T-helper 2 cell treated with Interferon-gamma antibody and Interleukin-4, amounts not matched to agents 5 μg/mL and 100 μg/mL, for 36 hours (primary cell): ENCODE measurements at places on chromosomes 11 and 22.

- H3K4me3 ChIP-seq = peak overlapping the region; percentile 83
- H3K4me1 ChIP-seq = peaks cover 17% of the 10 kb centered on the region
- H3K36me3 ChIP-seq = no peaks in the 10 kb centered on the region
- peaks cover 52% of the 10 kb centered on the region for H3K27me3 ChIP-seq
- H3K27ac ChIP-seq = no peak overlapping the region
These were observed 428 bp upstream of the FEZ1 start for GRCh38 chr11:125496529-125496857.

- H3K27me3 ChIP-seq = peaks cover 2% of the 10 kb centered on the region
- peaks cover 28% of the 10 kb centered on the region for H3K36me3 ChIP-seq
- peak; percentile 60 for DNase-seq
- H3K4me3 ChIP-seq = peak overlapping the region; percentile 92
- H3K4me1 ChIP-seq = peaks cover 22% of the 10 kb centered on the region
These were observed 714 bp downstream of the SDF2L1 start for GRCh38 chr22:21642584-21643448.

- peaks cover 1% of the 10 kb centered on the region for H3K36me3 ChIP-seq
- H3K27me3 ChIP-seq = peaks cover 46% of the 10 kb centered on the region
- H3K27ac ChIP-seq = no peak overlapping the region
- DNase-seq = no peak
- no peak overlapping the region for H3K4me3 ChIP-seq
These were observed 22.8 kb upstream of the ACCSL start for GRCh38 chr11:44024977-44025376.

GRCh38 chr11:16114978-16115871, 241.1 kb downstream of the SOX6 start:
- no peak overlapping the region for H3K4me3 ChIP-seq
- no peaks in the 10 kb centered on the region for H3K36me3 ChIP-seq
- no peak overlapping the region for H3K27ac ChIP-seq
- no peaks in the 10 kb centered on the region for H3K27me3 ChIP-seq

DNA sequence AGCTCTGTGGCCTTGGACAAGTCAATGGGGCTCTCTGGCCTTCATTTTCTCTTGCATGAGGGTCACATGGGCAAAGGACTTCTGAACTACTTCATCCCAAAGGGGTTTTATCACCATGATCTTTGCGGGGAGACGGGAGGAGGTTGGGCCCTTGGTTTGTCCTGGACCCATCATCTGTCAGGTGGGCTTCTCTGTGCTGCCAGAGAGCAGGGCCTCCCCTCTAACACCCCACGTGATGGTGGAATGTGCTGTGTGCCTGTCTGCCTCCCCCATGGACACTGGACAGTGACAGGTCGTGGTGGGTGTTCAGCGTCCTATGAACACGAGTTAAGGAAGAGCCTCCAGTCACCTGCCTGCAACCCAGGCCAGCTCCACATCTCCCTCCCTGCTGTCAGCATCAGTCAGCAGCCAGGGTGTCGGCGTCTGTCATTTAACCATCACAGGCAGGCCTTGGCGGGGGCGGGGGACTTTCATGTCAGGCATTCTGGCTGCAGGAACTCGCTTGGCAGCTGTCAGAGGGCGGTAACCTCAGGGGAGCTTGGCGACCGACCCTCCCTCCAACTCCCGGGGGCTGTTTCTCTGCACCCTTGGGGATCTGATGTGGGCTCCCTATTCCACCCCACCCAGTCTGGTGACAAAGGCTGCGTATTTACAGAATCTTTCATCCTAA, 2.6 kb upstream of the SUN2 start:
- peaks cover 29% of the 10 kb centered on the region for H3K4me1 ChIP-seq
- DNase-seq = peak; percentile 78
- H3K27me3 ChIP-seq = no peaks in the 10 kb centered on the region
- H3K4me3 ChIP-seq = peak overlapping the region; percentile 96
- peak overlapping the region; percentile 82 for H3K27ac ChIP-seq

DNA sequence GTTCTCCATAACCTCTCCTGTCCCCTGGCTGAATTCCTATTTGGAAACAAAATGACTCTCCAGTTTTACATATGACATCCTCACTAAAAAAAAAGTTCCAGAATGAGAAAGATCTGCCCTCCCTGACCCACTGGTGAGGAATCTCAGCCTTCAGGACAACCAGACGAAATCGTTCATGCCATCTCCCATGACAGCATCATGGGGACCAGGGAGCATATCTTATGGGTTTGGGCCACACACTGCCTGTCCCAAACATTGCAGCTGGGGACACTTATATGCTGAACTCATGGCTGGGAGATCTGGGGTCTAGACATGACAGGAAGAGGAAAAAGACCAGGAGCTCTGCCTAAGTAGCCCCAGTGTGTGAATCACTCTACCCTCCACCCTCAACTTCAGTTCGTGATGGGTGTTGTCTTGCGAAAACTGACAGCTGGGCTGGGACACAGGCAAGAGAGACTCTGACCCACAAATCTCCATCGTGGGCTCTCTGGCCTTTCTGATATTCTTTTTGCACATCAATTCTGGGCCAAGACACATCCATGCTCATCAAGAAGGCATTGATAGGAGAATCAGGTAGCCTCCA, 102.0 kb downstream of the ZNF280B start:
- H3K27me3 ChIP-seq = peaks cover 19% of the 10 kb centered on the region
- no peak for DNase-seq
- no peaks in the 10 kb centered on the region for H3K36me3 ChIP-seq
- no peak overlapping the region for H3K27ac ChIP-seq

DNA sequence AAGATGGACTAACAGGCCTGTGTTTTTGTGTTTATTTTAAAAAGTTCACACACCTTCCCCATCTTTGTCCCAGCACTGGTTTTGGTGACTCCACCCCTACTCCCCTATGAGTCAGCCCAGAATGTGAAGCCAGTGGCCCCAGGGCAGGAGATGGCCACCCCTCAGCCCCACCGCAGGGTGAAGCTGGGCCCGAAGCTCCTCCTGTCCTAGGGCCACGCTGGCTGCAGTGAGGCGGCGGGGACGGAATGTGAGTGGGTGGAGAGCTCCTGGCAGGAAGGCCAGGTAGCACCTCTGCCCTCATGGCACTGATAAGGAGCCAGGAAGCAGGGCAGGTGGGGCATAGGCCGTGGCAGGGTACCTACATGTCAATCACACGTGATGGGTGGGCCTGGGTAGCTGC, 39.9 kb downstream of the SGSM3 start:
- no peaks in the 10 kb centered on the region for H3K27me3 ChIP-seq
- H3K4me3 ChIP-seq = no peak overlapping the region
- H3K36me3 ChIP-seq = peaks cover 44% of the 10 kb centered on the region
- DNase-seq = no peak
- no peak overlapping the region for H3K27ac ChIP-seq

GRCh38 chr11:68373815-68374501, 61.6 kb downstream of the LRP5 start:
- H3K4me3 ChIP-seq = no peak overlapping the region
- no peaks in the 10 kb centered on the region for H3K36me3 ChIP-seq
- no peak for DNase-seq
- H3K27ac ChIP-seq = no peak overlapping the region
- peaks cover 2% of the 10 kb centered on the region for H3K27me3 ChIP-seq

GRCh38 chr11:12248330-12248729, 129.0 kb upstream of the PARVA start:
- peaks cover 1% of the 10 kb centered on the region for H3K4me1 ChIP-seq
- H3K27me3 ChIP-seq = no peaks in the 10 kb centered on the region
- H3K27ac ChIP-seq = peak overlapping the region; percentile 10
- H3K36me3 ChIP-seq = peaks cover 20% of the 10 kb centered on the region
- DNase-seq = no peak
- H3K4me3 ChIP-seq = no peak overlapping the region

DNA sequence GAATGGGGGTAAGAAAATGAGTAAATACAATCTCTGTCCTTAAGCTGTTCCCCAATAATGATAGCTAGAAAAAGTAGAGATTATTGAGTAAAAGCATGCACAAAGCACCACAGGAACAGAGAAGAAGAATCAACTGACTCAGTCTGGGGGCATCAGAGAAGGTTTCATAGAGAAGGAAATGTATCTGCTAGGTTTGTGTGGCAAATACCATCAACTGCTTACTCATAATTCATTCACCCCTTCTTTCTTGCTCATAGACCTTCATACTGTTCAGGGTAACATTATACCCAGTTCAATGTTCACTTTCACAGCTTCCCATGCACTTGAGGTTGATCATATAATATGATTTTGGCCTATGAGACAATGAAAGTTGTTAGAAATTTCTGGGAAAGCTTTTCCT, 85.2 kb upstream of the SCUBE2 start:
- H3K4me3 ChIP-seq = no peak overlapping the region
- no peaks in the 10 kb centered on the region for H3K27me3 ChIP-seq
- H3K4me1 ChIP-seq = peaks cover 4% of the 10 kb centered on the region
- DNase-seq = no peak
- no peak overlapping the region for H3K27ac ChIP-seq
- H3K36me3 ChIP-seq = peaks cover 60% of the 10 kb centered on the region

DNA sequence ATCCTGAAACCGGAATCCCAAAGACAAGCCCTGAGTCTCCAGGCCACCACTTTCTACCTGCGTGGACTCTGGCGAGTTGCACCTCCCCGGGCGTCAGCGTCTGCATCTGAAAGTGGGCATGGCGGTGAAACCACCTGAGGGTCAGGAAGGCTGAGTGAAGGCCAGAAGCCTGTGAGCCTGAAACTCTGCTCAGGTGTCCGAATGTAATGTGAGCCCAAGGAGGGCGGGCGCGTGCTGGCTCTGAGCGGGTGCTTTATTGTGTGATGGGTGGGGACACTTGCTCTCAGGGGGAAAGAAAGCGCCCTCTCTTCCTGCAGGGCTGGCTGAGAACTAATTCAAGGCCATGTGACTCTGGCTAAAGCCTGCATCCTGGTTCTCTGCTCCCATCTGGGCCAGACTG, 135.6 kb downstream of the ST3GAL4 start:
- no peaks in the 10 kb centered on the region for H3K27me3 ChIP-seq
- DNase-seq = no peak
- H3K4me1 ChIP-seq = no peaks in the 10 kb centered on the region
- no peak overlapping the region for H3K4me3 ChIP-seq
- H3K36me3 ChIP-seq = no peaks in the 10 kb centered on the region

GRCh38 chr22:26675687-26676268, 18.4 kb downstream of the MIAT start:
- H3K36me3 ChIP-seq = peaks cover 29% of the 10 kb centered on the region
- no peak for DNase-seq
- H3K27me3 ChIP-seq = no peaks in the 10 kb centered on the region
- H3K27ac ChIP-seq = no peak overlapping the region
- peak overlapping the region; percentile 98 for H3K4me3 ChIP-seq
- H3K4me1 ChIP-seq = peaks cover 57% of the 10 kb centered on the region

DNA sequence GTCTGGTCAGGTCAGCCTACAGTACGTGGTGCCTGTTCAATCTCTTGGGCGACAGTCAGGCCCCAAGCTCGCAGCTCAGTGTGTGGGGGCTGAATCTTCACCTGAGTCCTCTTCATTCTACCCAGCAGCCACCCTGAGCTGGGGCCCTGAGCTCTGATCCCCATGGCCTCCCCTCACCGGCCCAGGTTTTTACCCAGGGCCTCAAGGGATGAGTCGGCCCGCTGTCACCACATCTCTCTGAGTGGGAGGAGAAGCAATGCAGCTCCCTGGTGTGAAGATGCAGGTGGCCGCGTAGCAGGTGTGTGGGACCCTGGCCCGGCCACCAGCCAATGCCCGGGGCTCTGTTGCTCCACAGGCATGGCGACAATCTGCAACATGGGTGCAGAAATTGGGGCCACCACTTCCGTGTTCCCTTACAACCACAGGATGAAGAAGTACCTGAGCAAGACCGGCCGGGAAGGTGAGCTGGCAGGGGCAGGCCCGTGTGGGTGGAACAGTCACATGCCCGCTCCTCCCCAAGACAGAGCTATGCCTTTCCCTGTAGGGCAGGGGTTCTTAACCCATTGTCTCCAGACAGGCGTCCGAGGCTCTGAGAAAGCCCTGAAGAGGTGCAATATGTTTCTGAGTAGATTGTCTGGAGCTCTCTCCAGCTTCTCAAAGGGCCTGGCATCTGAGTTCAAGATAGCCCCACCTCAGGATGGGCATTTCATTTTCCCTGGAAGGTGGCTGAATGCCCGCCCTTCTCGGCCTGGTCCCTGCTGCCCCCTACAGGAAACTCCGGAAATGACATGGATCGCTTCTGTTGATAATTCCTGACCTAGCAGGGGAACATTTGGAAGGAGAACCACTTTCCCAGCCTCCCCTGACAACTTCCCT, 26.9 kb downstream of the POLR3H start:
- no peak overlapping the region for H3K27ac ChIP-seq
- no peak overlapping the region for H3K4me3 ChIP-seq
- no peaks in the 10 kb centered on the region for H3K27me3 ChIP-seq
- no peak for DNase-seq
- no peaks in the 10 kb centered on the region for H3K4me1 ChIP-seq

GRCh38 chr11:42085736-42086135, 626.3 kb upstream of the LRRC4C start:
- H3K27ac ChIP-seq = no peak overlapping the region
- DNase-seq = no peak
- H3K4me3 ChIP-seq = no peak overlapping the region
- no peaks in the 10 kb centered on the region for H3K36me3 ChIP-seq
- H3K27me3 ChIP-seq = no peaks in the 10 kb centered on the region

DNA sequence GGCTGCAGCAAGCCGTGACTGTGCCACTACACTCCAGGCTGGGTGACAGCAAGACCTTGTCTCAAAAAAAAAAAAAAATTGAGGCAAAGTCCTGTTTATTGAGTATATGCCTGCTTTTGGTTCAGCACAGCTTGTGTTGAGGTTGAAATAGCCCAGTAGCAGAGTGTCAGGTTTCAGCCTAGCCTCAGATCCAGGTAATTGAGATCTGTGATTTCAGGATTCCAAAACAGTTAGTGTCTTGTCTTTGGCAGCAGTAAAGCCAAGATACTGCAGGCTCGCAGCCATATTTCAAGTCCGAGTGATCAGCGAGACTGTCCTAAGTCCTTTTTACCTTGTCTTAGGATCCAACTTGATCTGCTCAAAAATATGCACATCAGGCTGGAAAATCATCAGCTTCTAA, 27.0 kb downstream of the CUL5 start:
- peaks cover 5% of the 10 kb centered on the region for H3K4me1 ChIP-seq
- no peaks in the 10 kb centered on the region for H3K27me3 ChIP-seq
- peaks cover 35% of the 10 kb centered on the region for H3K36me3 ChIP-seq
- no peak for DNase-seq

- H3K4me1 ChIP-seq = peaks cover 7% of the 10 kb centered on the region
- H3K27ac ChIP-seq = no peak overlapping the region
- H3K4me3 ChIP-seq = no peak overlapping the region
- DNase-seq = no peak
These were observed 71.9 kb upstream of the HORMAD2 start for GRCh38 chr22:30008401-30008800.

GRCh38 chr11:94521684-94522083, 9.4 kb downstream of the C11orf97 start:
- DNase-seq = no peak
- H3K27me3 ChIP-seq = peaks cover 18% of the 10 kb centered on the region
- no peaks in the 10 kb centered on the region for H3K36me3 ChIP-seq
- H3K27ac ChIP-seq = no peak overlapping the region
- no peaks in the 10 kb centered on the region for H3K4me1 ChIP-seq
- H3K4me3 ChIP-seq = no peak overlapping the region

GRCh38 chr11:9711454-9712307, 47.8 kb downstream of the SWAP70 start:
- H3K4me3 ChIP-seq = no peak overlapping the region
- peaks cover 3% of the 10 kb centered on the region for H3K4me1 ChIP-seq
- H3K36me3 ChIP-seq = peaks cover 15% of the 10 kb centered on the region
- DNase-seq = no peak
- peaks cover 8% of the 10 kb centered on the region for H3K27me3 ChIP-seq

GRCh38 chr22:38228873-38229740, 27.3 kb downstream of the MAFF start:
- H3K4me3 ChIP-seq = no peak overlapping the region
- DNase-seq = no peak
- H3K4me1 ChIP-seq = no peaks in the 10 kb centered on the region
